C1 segment of cervical spinal cord (tissue), 14 donors: ENCODE measurements at places on chromosomes 7 and 10.

GRCh38 chr10:103547391-103547946, 54.0 kb downstream of the NEURL1 start:
- DNase-seq: no peak

GRCh38 chr10:125076121-125076825, 84.1 kb downstream of the CTBP2 start:
- no peak for DNase-seq

DNA sequence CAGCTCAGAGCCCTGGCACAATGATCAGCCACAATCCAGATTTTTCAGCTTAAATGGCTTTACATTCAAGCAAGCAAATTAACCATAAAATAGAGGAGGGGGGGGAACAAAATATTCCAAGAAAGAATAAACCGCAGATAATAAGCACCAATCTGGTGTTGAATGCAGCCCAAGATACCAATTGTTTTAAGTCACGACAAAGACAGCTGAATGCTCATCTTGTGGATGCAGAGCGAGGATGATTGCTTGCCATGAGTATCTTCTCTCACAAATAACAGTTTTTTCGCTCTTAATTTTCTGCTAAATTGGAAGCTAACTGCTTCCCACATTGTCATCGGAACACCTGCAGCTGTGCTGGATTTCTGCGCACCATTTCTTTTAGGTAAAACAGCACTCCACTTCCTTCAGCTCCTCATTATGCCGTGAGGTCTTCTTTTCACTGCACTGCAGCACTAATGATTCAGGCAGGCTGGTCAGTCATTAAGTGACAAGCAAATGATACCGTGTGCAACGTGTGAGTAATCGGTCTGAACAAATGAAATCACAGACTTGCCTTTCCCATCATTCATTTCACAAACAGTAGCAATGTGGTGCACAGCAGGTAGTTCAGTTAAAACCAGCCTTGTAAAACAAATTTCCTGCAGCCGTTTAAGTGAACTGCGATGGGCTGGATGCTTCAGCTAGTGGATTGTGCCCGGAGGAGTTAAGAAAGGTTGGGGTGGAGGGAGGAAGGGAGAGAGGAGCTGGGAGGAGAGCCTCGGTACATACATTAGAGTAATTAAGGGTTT, 106.4 kb upstream of the CDCA7L start:
- DNase-seq: no peak

GRCh38 chr7:158907390-158907789, 51.0 kb downstream of the DYNC2I1 start:
- no peak for DNase-seq

GRCh38 chr7:9945857-9946256, 1027.8 kb upstream of the PHF14 start:
- DNase-seq: no peak

DNA sequence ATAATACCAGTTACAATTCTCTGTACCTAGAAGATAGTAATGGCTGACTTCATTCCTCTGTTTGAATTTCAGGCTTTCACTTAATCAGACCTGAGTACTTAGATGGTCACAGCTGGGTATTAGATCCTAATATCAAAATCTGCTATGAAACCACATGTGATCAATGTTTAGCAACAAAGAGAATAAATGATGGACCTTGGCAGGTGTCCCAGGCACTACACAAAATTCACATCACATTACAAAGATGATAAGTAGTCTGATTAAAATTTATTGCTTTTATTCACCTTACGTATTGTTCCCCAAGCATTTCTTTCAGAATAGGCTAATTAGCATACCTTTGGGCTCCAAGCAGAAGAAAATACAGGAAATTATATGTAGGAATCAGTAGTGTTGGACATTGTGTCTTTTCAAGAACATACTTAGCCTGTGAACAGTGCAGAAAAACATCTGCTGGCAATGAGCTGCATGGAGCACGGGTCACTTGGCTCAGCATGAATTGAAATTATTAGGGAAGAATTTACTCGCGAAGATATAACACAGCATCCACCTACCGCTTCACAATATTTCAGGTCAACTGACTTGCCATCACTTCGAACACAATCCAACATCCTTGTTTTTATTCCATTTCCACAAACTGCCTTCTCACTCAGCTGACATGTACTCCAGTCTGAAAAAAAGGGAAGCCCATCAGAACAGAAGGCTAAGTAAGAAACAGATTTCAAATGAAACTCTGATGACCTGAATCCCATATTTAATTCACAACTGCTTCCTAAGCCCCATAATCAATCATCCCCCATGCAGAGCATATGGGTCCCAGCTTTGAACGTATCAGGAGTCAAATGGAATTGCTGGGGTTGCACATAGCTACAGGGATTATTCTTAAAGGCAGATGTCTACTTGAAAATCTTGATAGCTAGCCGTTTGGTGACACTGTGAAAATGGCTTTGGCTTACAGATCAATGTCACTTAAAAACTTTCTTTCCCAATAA, 421.0 kb downstream of the THSD7A start:
- no peak for DNase-seq

DNA sequence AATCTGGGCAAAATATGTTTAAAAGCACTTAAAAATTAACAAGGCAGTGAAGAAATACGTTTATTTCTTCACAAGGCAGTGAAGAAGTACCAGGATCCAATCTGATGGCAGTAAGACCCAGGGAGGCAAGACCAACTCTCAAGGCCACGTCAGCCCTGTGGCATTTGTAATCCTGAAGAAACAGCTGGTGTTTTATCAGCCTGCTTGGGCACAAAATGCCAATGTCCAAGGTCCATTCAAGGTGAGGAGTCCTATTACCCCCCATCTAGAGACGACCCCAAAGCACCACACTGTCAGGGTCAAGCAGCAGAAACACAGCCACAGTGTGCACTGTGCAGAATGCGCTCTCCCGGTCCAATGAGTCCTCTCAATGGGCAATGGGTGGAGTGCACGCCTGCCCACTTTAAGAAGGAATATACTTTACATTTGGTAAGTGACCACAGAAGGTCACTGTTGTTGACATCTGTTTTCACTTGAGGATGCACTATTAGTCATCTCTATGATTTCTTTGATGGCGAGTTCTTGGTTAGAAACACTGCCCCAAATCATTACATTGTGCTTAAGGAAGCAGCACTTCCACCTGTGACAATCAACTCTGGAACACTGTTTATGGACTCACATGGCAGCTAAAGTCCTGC, 12.8 kb downstream of the CPXM2 start:
- DNase-seq: no peak

GRCh38 chr7:36986948-36987724, 262.8 kb upstream of the AOAH start:
- DNase-seq: no peak

- no peak for DNase-seq
Measured at GRCh38 chr10:55668326-55668922, 692.6 kb downstream of the ZWINT start.

DNA sequence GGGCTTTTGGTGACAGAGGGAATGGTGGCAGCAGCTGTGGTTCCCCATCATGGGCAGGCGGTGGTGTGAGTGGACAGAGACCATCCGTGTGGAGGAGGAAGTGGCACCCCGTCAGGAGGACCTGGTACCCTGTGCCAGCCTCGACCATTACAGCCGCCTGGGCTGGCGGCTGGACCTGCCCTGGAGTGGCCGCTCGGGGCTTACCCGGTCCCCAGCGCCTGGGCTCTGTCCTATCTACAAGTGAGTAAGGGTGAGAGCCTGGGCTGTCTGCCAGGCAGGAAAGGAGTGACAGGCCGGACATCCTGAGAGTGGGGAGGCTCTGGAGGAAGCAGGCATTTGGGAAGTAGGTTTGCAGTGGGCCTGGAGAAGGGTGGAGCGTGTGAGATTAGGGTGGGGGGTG, 2.9 kb upstream of the ZNF467 start:
- no peak for DNase-seq

GRCh38 chr10:122227754-122228153, 43.3 kb upstream of the BTBD16 start:
- no peak for DNase-seq

DNA sequence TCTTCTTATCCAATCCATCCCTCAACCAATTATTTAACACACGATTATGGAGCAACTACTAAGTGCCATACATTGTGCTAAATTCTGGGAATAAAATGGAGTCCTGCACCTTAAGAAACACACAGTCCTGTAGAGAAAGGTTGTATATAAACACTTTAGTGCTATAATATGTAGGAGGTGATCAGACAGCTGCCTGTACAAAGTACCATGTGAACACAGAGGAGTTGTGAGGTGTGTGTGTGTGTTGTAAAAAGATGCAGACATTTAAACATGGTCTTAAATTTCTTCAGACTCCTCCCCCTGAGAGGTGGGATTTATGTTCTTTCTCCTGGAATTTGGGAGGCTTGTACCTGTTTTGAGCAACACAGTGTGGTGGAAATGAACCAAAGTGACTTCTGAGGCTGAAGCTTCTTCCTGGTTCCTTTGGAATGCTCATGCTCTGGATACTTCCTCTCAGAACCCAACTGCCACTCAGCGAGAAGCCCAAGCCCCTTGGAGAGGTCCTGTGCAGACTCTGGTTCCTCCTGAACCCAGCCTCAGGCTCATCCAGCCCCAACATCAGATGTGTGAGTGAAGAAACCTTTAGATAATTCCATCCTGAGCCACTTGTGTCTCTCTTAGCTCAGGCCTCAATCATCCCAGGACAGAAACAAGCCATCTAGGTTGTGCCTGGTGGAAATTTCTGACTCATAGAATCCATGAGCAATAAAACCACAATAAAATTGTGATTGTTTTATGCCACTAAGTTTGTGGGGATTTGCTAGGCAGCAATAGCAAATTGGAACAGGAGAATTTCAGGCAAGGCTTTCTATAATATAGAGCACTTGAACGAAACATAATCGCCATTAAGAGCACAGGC, 161.2 kb upstream of the FAM3C start:
- DNase-seq: no peak
